ENCODE measurements at places on chromosomes 7 and 10.

DNA sequence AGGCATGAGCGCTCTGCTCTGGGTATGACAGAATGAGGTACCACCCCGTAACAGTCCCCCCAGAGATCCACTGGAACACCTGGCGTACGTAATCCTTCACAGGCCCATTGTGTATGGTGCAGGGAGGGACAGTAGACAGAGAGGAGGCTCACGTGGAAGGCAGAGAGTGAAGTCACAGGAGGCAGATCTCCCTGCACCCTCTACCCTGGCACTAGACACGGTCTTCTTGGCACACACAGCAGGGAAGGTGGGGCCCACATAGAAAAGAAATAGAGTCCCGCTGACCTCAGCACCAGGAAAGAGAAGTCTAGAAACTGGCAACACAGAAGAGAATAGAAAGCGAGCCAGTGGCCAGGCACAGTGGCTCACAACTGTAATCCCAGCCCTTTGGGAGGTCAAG, 51.9 kb downstream of the SLC29A4 start:
- no peak for DNase-seq

DNA sequence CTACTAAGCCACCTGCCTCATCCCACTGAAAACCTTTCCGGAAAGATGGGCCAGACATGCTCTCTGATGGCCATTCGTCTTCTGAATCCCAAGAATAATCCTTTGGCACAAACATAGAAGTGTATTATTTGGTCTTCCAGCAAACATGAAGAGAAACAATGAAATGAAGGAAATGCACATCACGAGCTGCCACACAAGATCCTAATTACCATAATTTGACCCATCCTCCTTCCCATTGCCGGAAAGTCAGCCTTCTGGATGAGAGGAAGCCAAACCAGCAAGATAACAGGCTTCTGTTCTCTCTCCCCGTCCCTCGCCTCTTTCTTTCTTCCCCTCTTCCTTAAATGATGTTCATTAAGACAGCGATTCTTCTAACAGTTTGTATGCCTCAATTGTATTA, 218.9 kb upstream of the KMT2E start:
- DNase-seq, result no peak

DNA sequence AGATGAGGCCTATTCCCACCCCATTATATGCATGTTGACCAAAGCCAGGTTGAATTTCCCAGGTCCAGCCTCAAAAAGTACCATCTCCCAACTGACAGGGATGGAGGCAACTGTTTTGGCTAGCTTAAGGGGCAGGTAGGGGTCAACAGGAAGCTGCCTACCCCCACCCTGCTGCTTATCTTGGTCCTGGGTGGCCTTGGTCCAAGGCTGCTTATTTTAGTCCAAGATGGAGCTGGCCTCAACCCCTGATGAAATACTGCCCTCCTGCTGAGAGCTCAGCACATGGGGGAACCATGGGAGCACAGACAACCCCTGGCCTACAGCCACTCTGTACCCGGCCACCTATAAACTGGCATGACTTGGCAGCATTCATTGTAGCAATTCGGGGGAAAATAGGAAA, 23.1 kb downstream of the MYO1G start:
- no peak for DNase-seq

GRCh38 chr10:62309254-62309653, 40.6 kb upstream of the RTKN2 start:
- no peak for DNase-seq

- DNase-seq, result no peak
Measured at GRCh38 chr7:24555719-24556118, 17.5 kb upstream of the PALS2 start.

DNA sequence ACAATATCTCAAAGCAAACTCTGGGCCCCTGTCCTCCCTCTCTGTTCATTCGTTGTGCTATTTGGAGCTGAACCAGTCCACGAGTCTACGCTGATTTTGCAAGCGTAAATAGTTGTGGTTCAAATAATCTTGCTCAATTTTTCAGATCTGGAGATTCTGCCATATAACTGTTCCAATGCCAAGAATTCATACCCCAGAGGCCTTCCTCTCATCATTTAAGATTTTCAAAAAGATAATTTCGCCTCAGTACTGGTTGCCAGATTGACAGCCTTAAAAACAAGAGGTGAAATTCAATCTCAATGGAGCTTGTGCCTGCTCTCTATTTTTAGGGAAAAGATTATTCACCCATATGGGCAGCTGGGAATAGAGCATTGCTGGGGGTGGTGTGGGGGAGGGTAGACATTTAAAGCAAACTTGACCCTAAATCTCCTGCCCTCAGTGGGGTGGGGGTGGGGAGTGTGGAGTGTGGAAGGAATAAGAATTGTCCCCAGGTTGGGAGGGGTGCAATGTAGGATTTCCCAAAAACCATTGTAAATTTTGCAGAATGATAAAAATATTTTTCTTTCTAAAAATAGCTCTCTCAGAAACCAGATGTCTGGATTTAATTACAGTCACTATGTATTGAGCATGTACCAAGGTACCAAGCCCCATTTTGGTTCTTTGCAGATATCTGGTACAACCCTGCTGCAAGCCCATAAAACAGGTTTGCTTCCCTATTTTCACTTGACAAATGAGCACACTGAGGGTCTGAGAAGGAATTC, 104.7 kb upstream of the EEPD1 start:
- no peak for DNase-seq

DNA sequence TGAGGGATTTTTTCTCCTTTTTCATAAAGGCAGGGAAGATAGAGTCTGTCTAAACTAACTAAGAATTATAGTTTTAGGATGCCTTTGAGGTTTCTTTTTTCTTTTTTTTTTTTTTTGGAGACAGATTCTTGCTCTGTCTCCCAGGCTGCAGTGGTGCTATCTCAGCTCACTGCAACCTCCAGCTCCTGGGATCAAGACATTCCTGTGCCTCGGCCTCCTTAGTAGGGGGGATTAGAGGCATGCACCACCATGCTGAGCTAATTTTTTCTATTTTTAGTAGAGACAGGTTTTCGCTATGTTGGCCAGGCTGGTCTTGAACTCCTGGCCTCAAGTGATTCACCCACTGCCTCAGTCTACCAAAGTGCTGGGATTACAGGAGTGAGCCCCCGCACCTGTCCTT, 239.7 kb downstream of the KCND2 start:
- DNase-seq, result no peak

DNA sequence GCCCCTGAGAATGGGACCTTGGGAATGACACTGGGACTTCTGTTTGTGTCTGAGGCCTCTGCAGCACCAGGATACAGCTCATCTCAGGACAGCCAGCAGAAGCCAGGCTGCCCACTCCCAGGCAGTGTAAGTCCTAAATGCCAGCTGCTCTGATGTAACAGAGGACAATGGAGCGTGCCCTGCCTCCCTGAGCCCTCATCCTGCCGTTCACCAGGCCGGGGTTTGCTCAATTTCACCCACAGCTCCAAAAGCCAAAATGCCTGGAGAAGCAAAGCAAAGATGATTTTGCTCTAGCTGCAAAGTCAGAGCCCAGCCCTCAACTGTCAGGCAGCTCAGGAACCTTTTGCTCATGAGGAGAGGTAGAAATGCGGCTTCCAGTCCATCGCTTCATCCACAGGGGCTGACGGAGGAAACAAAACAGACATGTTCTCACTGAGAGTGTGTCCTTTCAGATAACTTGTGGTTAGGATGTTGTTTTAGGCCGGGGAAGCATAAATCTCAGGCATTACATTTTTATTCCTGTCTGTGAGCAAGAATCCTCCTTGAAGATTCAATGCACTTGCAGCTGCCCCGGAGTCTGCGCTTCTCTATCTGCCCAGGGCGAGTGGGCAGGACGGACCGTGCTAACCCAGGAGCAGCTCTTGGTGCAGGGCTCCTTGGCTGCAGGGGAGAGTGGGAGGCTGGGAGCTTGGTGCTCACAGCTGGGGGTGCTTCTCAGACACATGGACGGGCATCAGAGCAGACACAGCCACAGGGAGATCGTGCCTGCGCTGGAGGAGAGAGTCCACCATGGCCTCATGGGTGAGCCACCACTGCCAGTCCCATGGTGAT, 83.2 kb upstream of the CHST15 start:
- DNase-seq, result no peak

- DNase-seq, result no peak
Measured at GRCh38 chr7:81754918-81755696, 14.7 kb downstream of the HGF start.

DNA sequence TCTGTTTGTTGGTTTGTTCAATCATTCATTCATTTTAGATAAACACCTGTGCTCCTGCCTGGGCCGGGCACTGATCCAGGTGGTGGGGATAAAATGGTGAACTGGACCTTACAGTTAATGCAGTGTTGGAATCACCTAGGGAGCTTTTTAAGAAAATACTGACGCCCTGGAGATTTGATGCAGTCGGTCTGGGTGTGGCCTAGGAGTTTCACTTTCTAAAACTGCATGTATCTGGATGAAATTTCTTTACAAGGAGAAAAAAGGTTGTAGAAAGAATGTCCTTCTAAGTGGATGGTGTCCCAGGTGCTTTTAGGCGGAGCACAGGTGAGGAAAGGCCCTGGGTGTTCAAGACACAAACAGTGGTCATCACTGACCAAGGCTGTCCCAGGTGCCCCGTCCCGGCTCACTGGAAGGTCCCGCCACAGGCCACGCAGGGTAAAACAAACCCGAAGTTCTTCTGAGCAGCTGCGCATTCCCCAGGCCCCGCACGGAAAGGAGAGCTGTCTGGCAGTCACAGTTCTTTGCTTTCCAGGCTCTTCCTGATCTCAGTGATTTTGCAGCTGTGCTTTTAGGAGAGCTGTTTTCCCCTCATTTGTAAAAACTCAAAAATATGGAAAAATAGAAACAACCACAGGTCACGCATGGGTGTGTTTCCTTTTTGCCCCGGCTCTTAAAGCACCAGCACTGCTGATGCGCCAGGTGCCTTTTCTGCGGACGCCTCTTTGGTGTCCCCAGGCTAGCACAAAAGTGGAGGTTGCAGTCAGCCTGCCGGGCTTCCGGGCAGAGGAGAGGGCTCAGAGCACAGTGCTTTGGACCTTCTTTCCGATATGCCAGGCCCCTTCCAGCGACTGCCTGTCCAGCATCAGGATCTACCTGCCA, 161.9 kb downstream of the GRK5 start:
- DNase-seq, result no peak

DNA sequence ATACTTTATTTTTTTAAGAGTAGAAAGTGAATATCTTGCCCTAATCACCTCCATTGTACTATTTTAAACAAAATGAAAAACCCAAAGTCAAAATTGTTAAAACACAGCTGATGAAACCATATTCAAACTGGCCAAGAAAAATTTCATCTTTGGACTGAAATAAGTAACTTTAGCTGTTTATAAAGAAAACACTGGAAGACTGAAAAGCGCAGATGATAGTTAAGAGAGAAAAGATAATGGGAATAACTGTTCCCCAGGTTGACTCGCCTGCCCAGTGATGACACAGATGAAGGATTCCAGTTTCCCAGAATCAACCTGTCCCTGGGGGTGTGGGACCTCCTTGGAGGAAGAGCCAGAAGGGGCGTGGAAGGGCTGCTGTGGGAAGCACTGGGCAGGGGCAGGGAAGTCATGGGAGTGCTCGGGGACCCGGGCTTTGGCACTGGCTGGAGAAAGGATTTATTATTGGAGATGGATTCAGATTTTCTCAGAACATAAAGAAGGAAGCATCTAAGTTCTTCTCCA, 43.1 kb downstream of the DENND2A start:
- DNase-seq, result no peak

All from kidney capillary endothelial cell (primary cell).